Daoy (cell line): ENCODE measurements at places on chromosomes 16 and 17. TPM values are rescaled to one million over a fixed set of nuclear protein-coding genes. Genes with fewer than 3 reads are reported as not detected.

Gene SLC16A6
- 3.6 and 3.8 TPM in 2 replicates for total RNA-seq

DNA sequence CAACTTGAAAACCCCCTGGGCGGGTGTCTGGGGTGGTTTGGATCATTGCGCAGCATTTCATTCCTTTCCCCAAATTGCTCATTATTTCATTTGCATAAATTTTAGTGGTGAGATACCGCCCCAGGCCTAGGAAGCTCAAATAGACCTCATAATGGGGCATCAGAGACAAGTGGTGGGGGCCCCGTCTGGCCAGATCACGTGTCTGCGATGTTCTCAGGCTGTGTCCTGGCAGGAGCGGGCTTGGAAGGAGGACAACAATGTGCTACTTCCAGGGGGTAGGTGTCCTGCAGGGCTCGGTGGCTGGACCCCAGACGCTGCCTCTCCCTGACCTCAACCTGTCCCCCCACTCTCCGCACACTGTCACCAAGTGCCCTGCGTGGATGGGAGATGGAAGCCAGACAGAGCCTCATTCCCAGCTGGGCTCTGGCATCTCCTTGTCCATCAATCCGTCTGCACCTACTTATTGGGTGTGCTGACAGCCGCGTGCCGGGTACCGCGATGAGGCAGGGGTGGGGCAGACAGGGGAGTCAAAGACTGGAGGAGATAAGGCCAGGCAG is 116.9 kb downstream of the NTN1 start:
- no peak for DNase-seq

DNA sequence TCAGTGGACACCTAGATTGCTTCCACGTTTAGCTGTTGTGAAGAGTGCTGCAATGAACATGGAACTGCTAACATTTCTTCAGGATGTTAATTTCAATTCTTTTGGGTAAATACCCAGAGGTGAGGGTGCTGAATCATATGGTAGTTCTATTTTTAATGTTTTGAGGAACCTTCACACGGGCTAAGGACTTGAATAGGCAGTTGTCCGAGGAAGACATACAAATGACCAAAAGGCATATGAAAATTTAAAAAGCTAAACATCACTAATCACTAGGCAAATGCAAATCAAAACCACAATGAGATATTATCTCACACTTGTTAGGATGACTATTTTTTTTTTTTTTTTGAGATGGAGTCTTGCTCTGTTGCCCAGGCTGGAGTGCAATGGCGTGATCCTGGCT is 173.3 kb downstream of the PRKCB start:
- no peak for DNase-seq

Gene PMM2
- total RNA-seq = 40.7 and 41.4 TPM in 2 replicates

- peak; percentile 92 for DNase-seq
Observed at GRCh38 chr16:58421529-58421928, 29.3 kb downstream of the GINS3 start.

Gene SHCBP1
- total RNA-seq = 34.6 and 37.7 TPM in 2 replicates

Gene HSD17B2
- 0.45 and 0.69 TPM in 2 replicates for total RNA-seq

DNA sequence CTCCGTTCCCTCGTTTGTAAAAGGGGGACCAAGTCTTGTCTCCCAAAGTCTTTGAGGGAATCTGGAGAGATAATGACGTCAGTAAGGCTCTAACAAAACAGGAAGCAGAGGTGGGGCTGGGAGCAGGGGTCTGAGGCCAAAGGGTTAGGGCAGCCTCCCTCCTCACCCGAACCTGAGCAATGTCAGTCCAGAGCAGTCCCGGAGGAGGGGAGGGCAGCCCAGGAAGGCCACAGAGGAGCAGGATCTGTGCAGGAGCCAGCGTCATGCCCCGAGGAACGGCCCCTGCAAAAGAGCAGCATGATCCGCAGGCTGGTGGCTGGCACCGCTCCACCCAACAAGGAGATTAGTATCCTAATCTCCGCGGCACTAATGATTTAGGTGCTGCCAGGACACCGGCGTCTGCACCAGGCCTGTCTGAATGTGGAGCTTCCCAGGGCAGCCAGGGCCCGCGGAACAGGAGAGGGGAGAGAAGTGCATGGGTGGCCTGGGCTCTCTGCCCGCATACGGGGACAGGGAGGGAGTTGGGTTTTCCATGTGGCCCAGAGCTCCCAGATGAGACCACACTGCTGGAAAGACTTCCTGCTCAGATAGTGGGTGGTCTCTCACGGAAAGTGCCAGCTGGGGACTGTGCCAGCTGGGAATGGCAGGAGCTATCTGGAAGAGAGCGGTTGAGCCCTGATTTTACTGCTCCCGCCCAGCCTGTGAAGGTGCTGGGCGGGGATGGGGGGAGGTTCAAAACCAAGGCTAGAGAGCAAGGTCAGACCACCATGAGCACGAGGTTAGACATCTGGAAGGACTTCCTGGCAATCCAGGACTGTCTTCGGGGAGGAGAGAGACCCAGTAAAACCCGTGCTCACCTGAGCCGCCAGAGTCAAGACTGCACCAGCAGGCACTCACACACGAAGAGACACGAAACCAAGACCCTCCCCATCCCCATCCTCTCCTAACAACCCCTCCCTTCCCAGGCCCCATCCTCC is 11.0 kb upstream of the KRT17 start:
- DNase-seq = peak; percentile 49

GRCh38 chr16:80671281-80671849 is 130.6 kb downstream of the DYNLRB2 start:
- no peak for DNase-seq

- peak; percentile 85 for DNase-seq
Observed at GRCh38 chr17:39740357-39741111, 2.8 kb downstream of the GRB7 start.

DNA sequence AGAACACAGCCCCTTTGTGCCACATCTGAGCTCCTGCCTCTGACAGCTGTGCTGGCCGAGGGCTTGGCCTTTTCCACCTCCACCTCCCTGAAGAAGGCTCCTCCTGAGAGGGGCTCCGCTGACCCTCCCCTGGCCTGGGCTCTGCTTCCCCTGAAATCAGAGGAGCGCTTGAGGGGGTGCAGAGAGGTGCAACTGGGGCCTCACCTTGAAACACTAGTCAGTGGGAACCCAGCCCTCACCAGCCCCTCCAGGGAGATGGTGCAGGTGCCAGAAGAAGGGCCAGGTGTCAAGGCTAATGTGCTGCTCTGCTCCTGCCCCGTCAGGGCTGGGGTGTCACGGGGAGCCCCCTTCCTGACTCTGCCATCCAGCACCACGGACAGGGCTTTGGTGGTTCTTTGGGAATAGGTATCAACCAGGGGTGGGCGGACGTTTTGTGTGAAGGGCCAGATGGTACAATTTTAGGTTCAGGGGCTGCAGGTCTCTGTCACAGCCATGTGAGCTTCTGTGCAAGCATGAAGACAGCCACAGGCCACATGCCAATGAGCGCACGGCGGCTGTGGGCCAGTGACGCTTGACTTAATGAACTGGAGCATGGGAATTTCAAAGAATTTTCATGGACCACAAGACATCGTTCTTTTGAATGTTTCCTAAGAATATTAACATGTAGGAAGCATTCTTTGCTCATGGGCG is 2.1 kb upstream of the ZG16B start:
- no peak for DNase-seq

Gene DCAF7
- total RNA-seq = 29.9 and 36.7 TPM in 2 replicates

Gene CLDN9
- total RNA-seq = not detected in 2 replicates

Gene CTF1
- total RNA-seq = 0.33 and 0.46 TPM in 2 replicates

GRCh38 chr17:68584581-68585303 is 16.4 kb downstream of the FAM20A start:
- DNase-seq = no peak

GRCh38 chr17:61057257-61057656 is 342.4 kb upstream of the TBX2 start:
- DNase-seq = no peak

Gene HBA1
- total RNA-seq = not detected in 2 replicates

Gene CDRT15
- not detected in 2 replicates for total RNA-seq

DNA sequence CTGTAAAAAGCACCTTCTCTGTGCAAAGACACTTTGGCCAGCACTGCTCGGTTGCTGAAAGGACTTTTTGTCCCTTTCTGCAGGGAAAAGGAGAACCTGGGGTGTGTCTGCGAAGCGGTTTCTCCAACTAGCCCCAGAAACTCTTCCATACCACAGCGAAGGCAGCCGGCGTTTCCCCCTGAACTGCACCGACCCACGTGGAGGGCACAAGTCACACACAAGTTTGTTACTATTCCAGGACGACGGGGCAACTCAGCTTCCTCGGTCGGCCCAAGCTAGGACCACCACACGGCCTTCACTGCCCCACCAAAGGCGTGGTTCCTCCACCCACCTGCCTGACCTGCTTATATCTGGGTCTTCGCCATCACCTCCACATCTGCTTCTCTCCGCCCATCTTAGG is 1.9 kb downstream of the RTN4RL1 start:
- no peak for DNase-seq
